ENCODE measurements at places on chromosomes 1 and 21.
A peak's percentile ranks its signal among the peaks of the same experiment; 100 is the strongest.

DNA sequence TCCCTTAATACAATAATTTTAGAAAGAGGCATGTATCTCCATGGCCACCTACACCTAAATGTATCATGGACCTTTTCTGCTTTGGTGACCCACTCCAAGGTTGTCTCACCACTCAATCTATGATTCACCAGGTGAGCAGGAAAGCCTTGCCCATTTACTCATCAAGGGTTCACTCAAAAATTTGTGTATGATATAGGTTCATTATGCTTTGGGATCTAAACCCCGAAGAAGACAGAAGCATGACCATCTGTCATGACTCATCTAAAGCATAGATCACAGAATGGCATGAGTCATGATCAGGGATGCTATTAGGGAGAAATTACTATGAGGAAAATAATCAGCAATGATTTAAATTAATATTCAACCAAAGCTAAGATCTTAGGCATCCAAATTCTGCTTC is 38.5 kb downstream of the PYHIN1 start:
- no peak for DNase-seq

DNA sequence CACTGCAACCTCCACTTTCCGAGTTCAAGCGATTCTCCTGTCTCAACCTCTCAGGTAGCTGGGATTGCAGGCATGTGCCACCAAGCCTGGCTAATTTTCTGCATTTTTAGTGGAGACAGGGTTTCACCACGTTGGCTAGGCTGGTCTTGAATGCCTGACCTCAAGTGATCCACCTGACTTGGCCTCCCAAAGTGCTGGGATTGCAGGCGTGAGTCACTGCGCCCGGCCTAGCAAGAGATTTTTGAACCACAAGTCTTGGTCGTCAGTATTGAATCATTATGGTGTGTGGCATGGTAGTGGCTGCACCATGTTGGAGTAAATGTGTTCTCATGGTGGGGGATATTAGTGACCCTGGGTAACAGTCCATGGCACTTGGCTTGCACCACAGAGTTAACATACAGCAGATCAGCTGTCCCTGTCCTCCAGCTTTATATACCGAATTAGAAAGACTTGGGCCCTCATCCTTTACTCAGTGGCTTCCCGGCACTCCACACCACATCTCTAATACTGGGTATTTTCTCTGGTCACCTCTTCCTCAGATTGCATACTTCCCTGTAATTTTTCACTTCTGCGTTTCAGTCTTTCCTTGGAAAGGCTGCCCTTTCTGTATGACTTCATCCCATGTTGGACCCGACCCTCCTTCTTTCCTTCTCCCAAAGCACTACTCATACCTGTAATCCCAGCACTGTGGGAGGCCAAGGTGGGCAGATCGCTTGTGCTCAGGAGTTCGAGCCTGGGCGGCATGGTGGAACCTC is 25.1 kb downstream of the AK4 start:
- DNase-seq = no peak

- no peak for DNase-seq
Observed at GRCh38 chr21:33642896-33643657, 776 bp downstream of the ITSN1 start.

- DNase-seq = peak; percentile 69
Observed at GRCh38 chr1:46549697-46550681, 1.5 kb downstream of the KNCN start.

GRCh38 chr1:101738475-101738874 is 258.3 kb downstream of the OLFM3 start:
- DNase-seq = no peak

DNA sequence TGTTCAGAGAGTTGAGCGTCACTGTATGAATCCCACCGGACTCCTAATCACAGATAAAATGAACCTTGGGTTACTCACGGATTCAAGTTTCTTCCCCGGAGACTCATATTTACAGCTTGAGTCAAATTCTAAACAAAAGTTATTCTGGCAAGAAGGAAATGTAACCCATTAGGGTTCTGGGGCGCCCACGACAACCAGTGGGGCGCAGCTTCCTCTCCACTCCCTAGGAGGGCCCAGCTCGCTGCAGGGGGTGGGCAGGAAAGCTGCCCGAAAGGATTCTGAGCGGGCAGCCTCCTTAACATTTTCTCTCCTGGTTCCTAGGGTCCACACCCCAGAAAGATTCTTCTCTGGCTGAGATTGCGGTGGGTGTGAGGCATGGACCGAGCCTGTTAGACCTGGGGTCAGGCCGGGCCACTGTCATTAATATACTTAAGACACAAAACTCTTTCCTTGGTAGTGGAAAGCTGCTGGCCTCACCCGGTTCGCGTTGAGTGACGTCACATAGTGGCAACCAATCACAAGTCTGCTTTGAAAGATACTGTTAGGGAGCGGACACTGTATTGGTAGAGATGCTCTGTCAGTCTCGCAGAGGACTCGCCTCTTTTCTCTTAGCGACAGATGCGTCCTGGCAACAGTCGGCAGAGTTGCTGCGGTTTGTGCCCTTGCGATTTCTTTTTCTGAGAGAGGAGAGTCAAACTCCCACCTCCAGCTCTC is 13.6 kb upstream of the MCOLN3 start:
- DNase-seq = peak; percentile 84

GRCh38 chr1:77040826-77041225 is 173.5 kb downstream of the ST6GALNAC5 start:
- no peak for DNase-seq

DNA sequence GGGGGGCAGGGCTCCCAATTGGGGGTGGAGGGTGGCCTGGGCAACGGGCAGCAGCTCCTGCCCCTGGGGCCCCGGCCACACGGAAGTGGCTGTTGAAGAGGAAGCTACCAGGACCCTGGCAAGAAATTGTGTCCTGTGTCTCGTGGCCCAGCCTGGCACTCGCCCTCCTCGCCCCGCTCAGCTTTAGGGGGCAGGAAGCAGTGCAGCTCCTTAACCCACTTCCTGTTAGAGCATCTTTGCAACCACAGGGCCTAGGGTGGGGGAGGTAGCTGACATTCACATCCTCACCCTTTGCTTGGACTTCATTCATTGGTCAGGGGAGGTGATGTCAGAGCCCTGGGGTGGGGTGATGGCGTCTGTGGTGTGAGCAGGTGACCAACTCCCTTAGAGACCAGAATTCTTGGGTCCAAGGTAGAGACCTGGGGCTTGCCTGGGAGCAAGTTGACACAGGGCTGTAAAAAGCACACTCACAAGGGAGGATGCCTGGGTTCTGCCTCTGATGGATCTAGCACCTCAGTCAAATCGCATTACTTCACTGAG is at the start of gene ARHGAP30:
TSS of gene ARHGAP30 (minus strand) at position 161 of the 540 bp plus-strand sequence. CDS start 267 bp downstream, outside the sequence.
- no peak for DNase-seq

DNA sequence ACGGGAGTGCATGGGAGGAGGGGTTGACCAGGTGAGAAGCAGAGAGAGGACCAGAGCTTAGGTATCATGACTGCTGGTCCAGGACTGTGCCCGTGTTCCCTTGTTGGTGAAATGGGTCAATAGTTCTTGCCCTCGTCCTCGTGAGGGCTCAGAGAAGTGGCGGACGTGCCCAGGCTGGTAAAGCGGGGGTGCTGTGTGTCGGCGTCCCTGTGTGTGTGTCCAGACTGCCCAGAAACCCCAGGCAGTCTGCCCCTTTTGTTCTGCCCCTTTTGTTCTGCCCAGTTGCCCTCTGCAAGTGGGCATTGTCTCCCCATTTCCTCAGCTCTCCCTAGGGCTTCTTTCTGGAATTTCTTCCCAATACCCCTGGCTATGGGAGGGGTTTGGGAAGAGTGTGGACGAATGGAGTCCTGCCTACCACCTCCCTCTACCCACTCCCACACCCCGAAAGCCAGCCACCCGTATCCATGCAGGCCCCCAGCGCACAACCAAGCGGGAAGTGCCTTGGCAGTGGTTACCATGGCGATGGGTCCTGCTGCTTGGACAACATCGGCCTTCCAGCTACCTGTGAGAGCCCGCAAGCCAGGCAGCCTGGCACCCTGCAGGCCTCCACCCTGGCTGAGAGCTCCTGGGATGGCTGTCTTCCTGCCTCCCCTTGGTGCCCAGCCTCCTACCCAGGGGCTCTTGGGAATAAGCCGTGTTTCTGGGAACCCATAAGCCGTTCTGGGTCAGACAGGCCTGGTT is 34.7 kb downstream of the ACOT11 start:
- no peak for DNase-seq

DNA sequence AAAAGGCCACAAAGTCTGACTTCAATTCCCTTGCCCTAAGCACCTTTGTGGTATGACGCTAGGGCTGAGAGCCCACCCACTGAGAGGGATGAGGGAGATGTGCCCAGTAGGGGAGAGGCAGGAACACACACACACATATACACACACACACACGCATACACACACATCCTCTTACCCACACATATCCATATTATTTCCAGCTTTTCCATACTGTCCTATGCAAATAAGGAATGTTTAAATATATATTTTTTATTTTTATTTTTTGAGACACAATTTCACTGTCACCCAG is 3.0 kb downstream of the RAB25 start:
- no peak for DNase-seq

DNA sequence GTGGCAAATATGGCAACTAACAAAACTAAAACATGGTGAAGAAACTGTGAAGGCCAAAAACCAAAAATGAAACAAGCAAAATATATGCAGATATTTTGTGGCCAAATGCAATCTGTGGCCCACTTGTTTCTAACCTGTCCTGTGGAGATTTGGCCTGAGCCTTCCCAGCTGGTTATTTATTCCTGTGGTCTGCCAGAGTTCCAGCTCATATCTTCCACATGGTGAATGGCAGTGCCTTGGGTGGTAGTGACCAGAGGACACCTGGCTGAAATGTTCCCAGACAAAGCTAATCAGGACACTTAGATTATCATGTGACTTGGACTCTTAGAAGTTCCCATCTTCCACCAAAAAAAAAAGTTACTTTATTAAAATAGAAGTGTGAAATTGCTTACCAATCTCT is 39.7 kb downstream of the RNASEL start:
- DNase-seq = no peak

GRCh38 chr1:147719029-147719698 is 41.2 kb downstream of the GJA5 start:
- no peak for DNase-seq

DNA sequence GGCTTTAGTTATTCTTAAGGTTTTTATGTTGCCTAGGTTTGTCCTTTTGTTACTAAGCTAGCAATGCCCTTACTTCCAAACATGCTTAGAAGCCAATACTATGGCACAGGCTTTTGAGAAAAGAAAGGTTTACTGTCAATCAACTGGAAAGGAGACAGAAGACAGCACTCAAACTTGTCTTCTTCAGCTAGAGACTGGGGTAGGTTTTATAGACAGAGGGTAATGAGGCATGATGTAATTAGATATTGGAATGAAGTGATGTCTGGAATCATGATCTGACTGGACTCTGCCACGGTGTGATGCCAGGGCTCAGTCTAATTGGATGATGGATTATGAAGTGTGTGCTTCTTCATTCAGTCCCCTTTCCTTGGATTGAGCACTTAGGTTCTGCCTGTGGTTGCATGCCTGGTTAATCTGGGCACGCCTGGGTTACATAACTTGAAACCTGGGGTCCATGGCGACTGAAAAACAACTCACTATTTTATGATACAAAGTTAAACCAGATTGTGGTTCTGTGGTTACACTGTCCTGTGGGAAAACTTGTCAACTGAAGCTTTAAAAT is 625.8 kb downstream of the BRINP3 start:
- no peak for DNase-seq

GRCh38 chr1:12342401-12343003 is 112.7 kb downstream of the VPS13D start:
- no peak for DNase-seq

DNA sequence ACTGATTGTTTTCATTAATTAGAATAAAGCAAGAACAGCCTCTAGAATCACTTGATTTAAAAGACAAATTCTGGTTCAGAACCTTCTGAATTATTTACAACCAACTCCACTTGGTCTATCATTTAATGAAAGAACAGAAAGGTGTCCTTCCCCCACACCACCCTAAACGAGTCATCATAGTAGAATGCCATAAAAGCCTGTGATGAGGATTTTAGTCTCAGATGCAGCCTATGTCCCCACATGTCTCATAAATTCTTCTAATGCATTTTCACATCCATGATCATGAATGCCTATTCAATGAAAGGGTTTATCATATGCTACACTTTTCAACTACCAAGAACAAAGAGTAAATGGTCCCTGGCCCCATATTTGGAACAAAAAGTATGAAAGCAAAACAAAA is 508.1 kb downstream of the DPYD start:
- DNase-seq = no peak

- DNase-seq = no peak
Observed at GRCh38 chr1:17030206-17030605, 18.5 kb upstream of the ATP13A2 start.

- DNase-seq = no peak
Observed at GRCh38 chr1:57591842-57592241, 168.0 kb upstream of the DAB1 start.

DNA sequence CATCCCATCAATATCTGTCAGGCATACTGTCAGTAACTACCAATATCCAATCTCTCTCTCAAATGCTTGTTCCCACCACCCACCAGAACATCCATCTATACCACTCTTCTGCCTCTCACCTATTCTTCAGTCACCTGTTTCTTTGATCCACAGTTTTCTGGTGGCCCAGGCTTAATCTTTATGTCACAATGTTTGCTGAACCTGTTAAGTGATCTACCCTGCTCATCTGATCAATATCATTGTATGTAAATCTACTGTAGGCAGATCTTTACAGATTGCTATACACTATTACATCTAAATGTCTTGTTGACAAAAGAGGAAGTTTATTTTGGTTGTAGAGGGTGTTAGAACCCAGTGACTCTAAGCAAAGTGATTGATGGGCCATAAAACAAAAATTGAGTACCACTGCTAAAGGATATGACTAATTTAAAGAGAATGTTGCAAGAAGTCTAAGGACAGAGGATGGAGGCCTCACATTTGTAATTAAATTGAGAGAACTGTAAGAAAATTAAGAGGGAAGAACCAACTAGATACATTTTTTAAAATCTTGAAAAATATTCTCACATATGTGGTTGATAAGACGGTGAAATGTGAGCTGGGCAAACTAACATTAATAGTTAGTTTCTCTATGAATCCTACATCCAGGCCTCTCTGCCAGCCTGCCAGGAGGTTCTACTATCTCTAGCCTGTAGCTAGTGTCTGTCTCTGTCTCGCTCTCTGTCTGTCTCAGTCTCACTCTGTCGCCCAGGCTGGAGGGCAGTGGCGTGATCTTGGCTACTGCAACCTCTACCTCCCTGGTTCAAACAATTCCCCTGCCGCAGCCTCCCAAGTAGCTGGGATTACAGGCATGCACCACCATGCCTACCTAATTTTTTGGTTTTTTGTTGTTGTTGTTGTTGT is 34.1 kb downstream of the EGLN1 start:
- no peak for DNase-seq
